ENCODE measurements at places on chromosomes 5 and 9.

DNA sequence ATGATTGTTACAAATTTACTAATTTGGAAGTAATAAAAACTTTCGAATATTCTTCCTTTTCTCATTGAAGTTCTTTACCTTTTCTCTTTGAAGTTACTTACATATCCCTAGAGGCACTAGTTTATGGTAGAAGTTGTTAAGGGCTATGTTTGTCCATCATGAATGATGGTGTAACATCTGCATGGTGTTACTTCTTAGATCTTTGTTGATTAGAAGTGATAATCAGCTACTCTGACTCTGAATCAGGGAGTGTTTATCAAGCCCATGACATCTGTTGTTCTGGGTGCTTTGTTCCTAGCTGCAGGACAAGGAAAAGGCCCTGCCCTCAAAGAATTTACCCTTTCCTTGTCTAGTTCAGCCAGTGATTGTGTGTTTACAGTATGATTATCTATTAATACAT, 32.9 kb downstream of the MAP3K1 start:
- no peak for DNase-seq

DNA sequence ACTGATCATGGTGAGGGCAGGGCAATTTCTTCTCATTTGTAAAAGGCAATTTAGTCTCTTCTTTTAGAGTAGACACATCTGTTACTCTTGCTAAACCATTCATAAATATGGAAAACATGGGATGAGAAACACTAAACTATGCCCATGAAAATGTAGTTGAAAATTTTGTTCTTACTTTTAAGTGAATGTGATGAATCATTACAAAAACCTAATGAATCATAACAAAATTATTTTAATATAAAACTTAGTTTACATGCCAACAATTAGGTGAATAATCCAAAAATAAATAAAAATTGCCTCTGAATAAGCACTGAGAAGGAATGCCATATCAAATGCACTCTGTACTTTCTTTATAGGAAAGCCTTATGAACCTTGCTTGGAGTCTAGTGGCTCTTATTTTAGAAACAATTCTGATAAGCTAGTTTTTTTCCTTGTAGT, 297.7 kb upstream of the EFNA5 start:
- DNase-seq: no peak

- DNase-seq: no peak
These were observed 53.5 kb downstream of the ZFR start for GRCh38 chr5:32390819-32391591.

GRCh38 chr5:132000677-132001453, 10.6 kb downstream of the ACSL6 start:
- no peak for DNase-seq

DNA sequence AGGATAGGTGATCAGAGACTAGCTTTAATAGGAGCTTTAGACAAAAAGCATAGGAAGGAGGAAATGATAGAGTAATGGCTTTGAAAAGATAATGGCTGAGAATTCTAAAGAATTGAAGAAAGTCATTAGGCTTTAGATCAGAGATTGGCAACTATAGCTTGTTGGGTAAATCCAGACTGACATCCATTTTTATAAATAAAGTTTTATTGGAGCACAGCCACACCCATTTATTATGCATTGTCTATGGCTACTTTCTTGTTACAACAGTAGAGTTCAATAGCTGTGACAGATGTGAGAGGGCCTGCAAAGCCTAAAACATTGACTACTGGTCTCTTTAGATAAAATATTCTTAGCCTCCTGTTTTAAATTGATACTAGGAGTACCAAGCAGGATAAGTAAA, 40.7 kb upstream of the FYB1 start:
- DNase-seq: no peak

- no peak for DNase-seq
These were observed 122.8 kb upstream of the SLIT3 start for GRCh38 chr5:169423580-169424278.
